ENCODE measurements at places on chromosomes 3 and 15. TPM values are rescaled to one million over a fixed set of nuclear protein-coding genes. Genes with fewer than 3 reads are reported as not detected.
A peak's percentile ranks its signal among the peaks of the same experiment; 100 is the strongest.

GRCh38 chr15:38554354-38554753 lies 10.3 kb downstream of the RASGRP1 start:
- no peak for DNase-seq

DNA sequence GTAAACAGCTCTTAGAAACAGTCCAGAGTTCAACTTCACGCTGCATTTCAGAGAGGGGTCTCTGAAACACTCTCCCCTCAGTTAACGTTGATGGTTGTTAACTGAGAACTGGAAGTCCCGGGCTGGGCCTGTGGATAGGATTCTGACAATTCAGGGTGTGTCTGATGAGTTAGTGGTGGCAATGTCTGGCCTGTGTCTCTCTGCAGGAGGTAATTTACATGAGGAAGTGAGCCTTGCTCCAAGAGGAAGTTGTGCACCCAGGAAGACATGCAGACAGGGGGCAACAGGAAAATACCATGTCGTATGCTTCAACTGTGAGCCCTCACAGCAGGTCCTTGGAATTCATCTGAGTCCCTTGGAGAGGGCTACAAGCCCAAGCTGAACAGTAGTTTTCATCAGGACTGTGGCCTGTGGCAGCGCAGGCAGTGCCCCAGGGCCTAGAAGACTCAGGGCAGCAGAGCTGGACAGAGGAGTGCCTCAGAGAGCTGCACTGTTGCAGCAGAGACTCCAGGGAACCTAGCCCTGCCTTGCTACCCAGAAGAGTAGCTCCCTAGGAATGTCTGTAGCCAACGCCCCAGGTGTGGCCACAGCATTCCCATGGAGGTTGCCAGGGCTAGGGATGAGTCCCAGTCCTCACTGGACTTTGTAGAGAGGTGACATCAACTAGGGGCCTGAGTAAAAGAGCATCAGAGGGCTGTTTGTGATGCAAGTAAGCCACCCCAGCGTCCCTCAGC lies 104.6 kb upstream of the SELENOK start:
- no peak for DNase-seq

DNA sequence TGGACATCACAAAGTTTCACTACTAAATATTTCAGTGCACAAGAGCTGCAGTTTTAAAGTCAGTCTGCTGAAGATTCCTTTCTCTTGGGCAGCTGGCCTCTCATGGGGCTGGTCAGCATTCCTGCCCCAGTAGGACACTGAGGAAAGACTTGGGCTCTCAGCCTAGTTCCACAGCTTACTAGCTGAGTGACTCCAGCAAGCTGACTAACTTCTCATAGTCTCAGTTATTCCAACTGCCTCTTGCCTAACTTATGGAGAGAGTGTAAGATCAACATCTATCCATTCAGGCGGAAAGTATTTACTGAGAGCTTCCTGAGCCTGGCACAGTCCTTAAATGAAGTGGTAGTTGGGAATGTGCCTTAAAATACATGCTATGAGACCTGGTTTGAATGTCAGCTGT lies 27.0 kb downstream of the TM4SF4 start:
- DNase-seq, result no peak

GRCh38 chr3:58434990-58435389 lies 1.4 kb upstream of the PDHB start:
- peak; percentile 43 for DNase-seq

- DNase-seq, result no peak
Observed at GRCh38 chr3:152419748-152420147, 151.0 kb downstream of the MBNL1 start.

DNA sequence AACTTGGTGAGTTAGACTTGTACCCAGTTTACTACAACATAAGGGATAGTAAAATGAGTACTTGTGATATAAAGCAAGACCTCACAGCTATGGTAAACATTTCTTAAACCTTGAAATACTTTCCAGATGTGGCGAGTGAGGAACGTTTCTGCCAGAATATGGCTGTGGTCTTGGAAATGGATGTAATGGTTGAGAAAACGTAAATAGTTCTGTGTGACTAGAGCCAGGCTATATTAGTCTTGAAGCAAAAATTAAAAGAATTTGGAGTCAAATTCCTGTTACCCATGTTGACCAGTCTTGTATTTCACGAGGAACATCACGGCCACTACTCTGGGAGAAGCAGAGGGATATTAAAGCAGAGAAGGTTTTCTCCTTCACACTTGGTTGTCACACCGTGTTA lies 15.3 kb downstream of the OR4F15 start:
- no peak for DNase-seq

GRCh38 chr3:106466881-106467280 lies 598.1 kb upstream of the CBLB start:
- DNase-seq, result no peak

- no peak for DNase-seq
Observed at GRCh38 chr15:79922512-79923078, 25.8 kb upstream of the MTHFS start.

DNA sequence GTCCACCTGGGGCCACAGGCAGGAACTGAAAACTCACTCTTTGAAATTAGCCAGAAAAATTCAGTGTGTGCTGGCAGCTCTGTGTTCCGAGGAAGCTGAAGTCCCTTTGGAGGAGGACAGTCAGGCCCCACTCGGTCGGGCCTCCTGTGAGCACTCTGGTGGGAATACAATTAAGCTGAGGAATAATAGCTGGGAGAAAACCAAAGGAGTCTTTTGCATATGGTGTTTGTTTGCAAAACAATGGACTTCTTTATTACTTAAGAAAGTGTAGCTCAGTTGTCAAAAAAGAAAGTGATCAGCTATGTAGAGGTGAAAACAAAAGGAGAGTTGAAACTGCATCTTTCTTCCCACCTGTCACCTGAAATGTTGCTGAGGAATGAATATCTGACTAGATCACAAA lies 202.5 kb downstream of the MEIS2 start:
- DNase-seq, result no peak

DNA sequence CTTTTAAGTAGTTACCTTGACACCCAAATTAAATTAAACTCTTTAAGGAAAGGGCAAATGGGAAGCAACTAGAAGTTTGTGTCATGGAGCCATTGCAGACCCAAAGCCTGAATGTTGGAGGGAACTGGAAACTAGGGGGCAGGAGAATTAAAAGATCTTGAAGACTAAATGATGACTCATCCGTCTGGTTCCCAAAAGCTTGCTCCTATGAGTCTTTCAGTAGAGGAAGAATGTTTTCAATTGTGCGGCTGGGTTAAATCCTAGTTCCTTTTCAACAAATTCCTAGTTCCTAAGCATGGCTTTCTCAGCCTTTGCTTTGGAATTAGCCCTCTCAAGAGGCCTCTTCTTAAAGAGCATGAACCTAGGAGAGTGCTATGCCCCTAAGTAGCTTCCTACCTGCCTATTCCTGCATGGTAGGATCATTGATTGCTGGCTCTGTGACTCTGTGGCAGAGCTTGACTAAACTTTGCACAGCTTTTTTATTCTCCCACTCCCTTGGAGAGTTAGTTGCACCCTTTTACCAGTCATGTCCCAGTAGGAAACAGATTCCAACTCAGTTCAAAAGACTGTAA lies 17.7 kb downstream of the CLEC3B start:
- DNase-seq, result no peak

- DNase-seq, result no peak
Observed at GRCh38 chr3:163368168-163368567, 1710.1 kb downstream of the SI start.

GRCh38 chr3:147619921-147620560 lies 210.9 kb downstream of the ZIC1 start:
- no peak for DNase-seq

DNA sequence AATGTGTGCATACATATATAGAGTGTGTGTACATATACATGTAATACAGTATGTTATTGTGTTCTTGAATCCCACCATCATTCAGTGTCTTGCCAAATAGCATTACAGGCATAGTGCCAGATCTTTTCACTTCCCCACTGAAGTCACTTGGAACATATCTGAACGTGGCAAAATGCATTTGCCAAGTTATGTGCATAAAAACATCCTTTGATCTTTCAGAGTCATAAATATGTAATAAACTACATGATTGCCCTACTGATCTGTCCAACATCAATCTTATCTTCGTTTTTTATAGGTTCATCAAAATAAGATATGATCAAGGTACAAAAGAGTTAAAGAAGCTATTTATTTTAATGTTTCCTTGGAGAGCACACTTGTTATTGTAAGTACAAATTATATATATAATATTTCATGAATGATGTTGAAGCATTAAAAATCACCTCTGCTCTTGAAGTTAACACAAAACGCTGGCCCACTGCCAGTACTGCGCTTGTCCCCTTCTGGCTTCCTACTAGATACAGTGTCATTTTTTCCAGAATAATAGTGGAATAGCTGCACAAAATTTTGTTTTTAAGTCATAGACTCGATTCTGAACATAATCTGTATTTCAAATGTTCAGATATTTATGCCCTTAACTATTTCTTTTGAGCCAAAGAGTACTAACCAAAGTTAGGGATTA lies 549.5 kb upstream of the ARRDC4 start:
- DNase-seq, result no peak

DNA sequence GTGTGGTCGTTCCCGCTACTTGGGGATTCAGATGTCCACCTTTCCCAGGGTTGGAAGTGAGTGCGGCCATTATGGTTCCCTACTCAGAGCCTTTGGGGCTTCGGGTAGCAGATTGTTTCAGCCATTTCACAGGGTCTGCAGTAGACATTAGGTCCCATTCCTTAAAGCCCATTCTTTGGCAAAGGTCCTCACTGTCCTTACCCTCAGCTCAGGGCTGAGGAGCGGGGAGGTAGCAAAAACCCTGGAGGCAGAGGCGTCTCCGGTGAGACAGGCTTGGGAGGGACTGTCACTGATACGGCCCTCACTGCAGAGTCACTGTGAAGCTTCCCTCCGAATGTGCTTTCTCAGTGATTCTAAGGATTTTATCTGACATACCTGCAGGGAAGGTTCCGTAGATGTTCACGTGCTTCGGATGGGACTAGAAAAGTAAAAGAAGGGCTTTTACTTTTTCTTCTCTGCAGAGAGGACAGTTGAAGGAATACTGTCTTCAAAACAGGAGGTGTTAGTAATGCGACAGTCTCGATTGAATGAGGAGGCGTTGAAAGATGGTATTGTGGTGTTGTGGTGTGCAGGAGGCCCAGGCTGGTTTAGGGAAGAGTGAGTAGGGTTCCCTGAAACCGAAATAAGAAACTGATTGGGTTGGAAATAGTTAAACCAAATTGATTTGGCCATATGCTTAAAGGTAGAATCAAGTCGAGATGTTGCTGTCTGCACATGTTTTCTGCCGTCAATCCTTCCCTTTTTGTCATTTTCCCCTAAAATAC lies 630 bp downstream of the ATP6V1A start:
- DNase-seq, result no peak

DNA sequence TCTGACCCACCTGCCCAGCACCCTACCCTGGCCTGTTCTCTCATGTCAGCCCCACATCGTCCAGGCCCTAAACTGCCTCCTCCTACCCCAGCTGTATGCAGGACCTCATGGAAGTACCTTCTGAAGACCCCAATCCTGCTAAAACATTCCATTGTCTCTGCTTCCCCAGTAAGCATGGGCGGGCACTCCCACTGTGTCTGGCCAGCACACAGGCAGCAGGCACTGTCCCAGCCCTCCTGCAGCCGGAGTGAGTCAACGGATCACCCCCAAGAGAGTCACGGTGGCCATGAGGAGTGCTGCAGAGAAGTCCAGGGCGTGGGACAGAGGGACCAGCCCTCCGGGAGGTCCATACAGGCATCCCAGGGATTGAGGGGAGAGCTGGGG lies 36.4 kb upstream of the SLCO2A1 start:
- no peak for DNase-seq

DNA sequence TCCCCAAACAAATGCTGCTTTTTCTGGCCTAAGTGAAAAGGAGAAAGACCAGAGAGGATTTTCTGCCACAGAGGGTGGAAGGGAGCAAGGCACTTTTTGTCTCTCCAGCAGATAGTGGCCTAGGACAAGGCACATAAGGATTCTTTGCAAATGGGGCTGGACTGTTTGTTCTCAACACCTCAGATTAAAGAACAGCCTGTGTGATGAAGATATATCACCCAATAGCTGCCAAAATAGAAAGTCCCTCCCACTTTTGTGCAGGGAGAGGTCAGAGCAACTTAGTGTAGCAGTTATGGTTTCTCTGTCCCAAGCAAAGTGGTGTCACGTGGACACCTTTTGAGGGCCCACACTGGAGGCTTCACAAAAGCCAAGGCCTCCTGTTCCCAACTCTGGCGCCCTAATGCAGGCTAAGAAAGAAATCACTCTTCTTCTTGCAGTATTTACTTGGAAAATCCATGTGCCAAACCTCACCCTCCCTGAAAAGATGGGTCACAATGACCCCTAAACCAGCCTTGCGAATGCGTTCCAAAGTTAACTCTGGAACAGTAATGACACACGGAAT lies 84.9 kb downstream of the LRIG1 start:
- DNase-seq, result no peak

- no peak for DNase-seq
Observed at GRCh38 chr15:88218557-88219221, 37.9 kb downstream of the NTRK3 start.

The SLC6A1 gene
- 0.89 TPM for total RNA-seq

The NME9 gene
- 0.35 TPM for total RNA-seq

The CCR3 gene
- total RNA-seq, result not detected

The IL17RE gene
- 2.2 TPM for total RNA-seq

The GTF2A2 gene
- total RNA-seq, result 124 TPM

The ATOSA gene
- total RNA-seq, result 51.7 TPM

The CCDC191 gene
- 2.3 TPM for total RNA-seq

All from right cardiac atrium (tissue), 5 donors.